NCI-H2081 treated with DMSO at 0.1 percent for 48 hours (cell line): ENCODE measurements at places on chromosomes 7 and 10.

GRCh38 chr10:5888843-5889623 is 660 bp downstream of the ANKRD16 start:
- no peak for DNase-seq

DNA sequence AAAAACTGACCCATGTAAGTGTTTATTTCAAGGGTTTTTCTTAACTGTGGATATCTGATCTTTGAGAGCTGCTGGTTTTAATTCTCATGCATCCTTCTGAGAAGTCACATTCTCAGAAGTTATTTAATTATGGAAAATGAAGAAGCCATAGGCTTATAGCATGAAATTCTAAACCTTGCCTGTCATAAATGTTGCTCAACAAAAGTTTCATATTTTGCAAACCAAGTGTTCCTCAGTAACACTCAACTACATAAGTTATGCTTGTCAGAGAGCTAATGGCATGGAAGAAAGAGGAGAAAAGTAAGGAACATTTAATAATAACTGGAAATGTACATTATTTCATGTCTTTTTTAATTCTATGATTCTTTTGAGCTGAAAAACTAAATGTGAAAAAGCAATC is 78.6 kb upstream of the MPP7 start:
- DNase-seq, result no peak

DNA sequence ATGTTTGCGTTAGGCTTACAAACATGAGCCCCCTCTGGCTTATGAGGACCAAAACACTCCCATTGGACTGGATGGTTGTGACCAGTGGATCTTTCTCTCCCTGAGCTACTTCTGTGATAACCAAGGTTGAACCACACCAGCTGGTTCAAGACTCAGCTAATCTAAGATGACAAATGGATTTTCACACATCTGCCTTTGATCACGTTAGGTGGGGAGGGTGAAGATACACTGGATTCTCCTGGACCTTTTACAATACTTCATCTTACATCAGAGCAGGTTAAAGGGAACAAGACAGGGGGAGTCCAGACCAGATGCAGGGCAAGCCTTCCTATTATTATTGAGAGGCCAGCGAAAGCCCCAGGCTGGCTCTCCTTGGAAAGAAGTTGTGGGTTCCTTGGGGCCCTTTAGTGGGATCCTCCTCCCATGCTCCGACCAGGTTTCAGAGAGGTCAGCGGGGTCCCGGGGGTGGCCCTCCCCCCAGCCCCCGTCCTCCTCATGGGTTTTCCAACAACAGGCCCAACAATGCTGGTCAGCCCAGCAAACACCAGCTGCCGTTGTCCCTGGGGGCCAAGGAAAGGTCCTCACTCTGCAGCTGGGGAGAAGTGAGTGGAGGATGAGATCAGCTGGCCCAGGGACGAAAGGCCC is 2.8 kb downstream of the GFRA1 start:
- no peak for DNase-seq

- no peak for DNase-seq
Measured at GRCh38 chr10:108598831-108599230, 1324.5 kb downstream of the XPNPEP1 start.

- DNase-seq, result no peak
Measured at GRCh38 chr10:133109711-133110110, 22.0 kb downstream of the ADGRA1 start.
